ENCODE measurements at places on chromosomes 13 and 19. TPM values are rescaled to one million over a fixed set of nuclear protein-coding genes. Genes with fewer than 3 reads are reported as not detected.

DNA sequence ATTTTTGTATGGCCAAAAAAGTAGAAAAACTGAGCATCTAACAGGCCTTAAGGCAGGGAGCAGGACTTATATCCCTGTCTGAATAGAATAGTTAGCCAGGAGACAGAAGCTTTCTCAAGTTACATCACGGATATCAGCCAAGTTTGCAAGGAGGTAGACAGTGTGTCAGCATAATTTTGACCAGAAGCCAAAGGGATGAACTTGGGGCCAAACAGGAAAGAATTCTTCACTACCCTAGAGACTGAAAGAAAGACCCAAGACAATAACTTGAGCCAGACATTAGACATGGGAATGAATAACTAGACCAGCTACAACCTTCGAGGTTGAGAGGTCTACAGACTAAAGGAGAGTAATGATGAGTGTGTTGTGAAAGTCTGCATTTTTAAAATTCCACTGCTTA lies 48.1 kb upstream of the PCDH9 start:
- no peak overlapping the region for H3K27ac ChIP-seq
- no peak overlapping the region for H3K4me3 ChIP-seq
- H3K4me1 ChIP-seq = no peaks in the 10 kb centered on the region
- no peak for DNase-seq
- H3K36me3 ChIP-seq = no peaks in the 10 kb centered on the region
- no peaks in the 10 kb centered on the region for H3K27me3 ChIP-seq

TMIGD2 gene
- total RNA-seq = 4.8 TPM

DNA sequence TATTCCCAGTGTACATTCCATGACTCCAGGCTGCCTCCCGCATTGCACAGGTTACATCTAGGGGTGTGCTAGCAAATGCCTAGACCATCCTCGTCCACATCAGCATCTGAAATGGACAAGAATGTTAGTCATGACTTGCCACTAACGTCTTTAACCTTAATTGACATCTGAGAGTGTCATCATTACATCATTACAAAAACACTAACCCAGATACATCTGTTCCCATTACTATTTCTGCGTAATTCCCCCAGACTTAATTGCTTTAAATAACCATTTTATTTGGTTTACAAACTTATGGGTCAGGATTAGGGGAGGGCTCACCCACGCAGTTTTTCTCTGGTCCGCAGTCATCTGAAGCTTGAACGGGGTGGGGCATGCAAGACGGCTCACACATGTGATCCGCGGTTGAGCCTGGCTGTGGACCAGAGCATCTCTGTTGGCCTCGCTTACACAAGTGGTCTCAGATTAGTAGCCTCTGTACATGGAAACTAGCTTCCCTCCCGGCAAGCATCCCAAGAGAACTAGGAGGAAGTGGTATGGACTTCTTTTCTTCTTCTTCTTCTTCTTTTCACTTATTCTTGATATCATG lies 15.9 kb downstream of the KL start:
- H3K27ac ChIP-seq = no peak overlapping the region
- DNase-seq = no peak
- H3K4me1 ChIP-seq = no peaks in the 10 kb centered on the region
- H3K36me3 ChIP-seq = no peaks in the 10 kb centered on the region
- no peak overlapping the region for H3K4me3 ChIP-seq

DNA sequence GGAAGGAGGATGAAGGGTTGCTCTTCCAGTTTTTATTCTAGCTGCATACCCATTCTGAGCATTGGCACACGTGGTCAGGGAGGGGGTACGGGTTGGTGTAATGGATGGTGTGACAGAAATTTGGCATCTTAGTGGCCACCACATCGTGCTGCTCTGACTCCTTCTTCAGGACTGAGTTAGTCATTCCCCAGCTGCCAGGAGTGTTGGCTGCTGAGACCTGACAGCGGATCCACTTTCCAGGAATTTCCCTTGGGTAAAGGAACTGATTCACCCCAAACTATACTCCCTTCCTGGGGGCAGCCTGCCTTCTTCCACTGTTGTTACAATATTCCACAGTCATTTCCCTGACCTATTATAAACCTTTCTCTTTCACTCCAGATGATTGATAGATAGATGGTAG lies 595.5 kb upstream of the KLHL1 start:
- no peaks in the 10 kb centered on the region for H3K36me3 ChIP-seq
- no peak overlapping the region for H3K27ac ChIP-seq
- no peak for DNase-seq
- H3K27me3 ChIP-seq = no peaks in the 10 kb centered on the region

PLPPR2 gene
- total RNA-seq = 13.1 TPM

- H3K27ac ChIP-seq = no peak overlapping the region
- no peaks in the 10 kb centered on the region for H3K36me3 ChIP-seq
- DNase-seq = no peak
- no peaks in the 10 kb centered on the region for H3K4me1 ChIP-seq
Observed at GRCh38 chr13:79155883-79156282, 250.2 kb downstream of the RBM26 start.

DNA sequence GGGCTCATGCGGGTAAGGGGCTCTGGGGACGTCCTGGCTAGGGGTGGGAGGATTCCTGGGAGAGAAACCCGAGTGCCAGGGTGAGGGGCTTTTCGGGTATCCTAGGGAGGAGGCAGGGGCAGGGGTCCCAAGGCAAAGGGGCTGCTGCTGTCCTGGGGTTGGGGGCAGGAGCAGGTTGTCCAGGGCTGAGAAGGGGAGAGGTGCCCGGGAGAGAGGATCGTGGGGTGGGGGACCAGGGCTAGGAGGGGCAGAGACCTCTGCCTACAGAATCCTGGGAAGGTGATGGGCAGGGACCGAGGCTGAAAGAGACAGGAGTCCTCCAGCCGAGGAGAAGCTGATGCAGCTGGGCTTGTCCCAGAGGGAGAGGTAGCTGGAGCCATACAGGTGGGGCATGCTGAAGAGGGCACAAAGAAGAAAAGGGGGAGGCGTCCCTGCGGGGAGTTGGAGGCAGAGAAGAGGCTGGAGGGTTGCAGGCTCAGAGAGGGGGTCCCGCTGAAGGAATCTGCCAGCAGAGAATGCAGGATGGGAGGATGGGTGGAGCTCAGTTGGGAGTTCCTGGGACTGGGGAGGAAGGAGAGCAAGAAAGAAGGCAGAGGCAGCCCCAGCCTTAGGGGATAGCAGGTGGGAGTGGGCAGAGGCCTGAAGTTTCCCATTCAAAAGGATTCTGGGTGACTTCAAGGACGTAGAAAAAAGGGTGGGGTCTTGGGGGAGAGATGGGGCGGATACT lies 574 bp downstream of the CYP2S1 start:
- peaks cover 18% of the 10 kb centered on the region for H3K27me3 ChIP-seq
- peaks cover 4% of the 10 kb centered on the region for H3K4me1 ChIP-seq
- DNase-seq = no peak
- H3K4me3 ChIP-seq = peak overlapping the region; percentile 66

DNA sequence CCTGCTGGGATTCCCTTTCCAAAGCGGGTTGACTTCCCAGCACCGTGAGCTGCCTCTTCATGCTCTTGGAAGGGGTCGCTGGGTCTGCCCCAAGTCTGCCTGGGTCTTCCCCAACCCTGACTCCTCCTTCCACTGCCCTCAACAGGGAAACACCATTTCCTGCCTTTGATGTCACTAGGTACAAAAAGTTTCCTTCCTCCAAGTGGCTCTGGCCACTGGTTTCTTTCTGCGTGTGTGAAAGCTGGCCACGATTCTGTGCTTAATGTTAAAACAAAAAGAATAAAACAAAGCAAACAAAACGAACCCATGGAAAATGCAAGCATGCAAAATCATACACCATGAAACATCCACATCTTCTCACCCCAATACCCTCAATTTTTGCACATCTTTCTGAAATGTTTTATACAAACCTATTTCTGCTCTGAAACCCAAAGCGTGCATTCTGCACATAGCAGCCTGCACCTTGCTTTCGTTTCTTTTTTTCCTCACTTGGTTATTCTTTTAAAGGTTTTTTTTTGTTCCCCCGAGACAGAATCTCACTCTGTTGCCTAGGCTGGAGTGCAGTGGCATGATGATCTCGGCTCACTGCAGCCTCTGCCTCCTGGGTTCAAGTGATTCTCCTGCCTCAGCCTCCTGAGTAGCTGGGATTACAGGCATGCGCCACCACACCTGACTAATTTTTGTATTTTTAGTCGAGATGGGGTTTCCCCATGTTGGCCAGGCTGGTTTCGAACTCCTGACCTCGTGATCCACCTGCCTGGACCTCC lies 12.5 kb upstream of the TNFSF9 start:
- H3K4me3 ChIP-seq = no peak overlapping the region
- DNase-seq = no peak
- no peak overlapping the region for H3K27ac ChIP-seq

- no peaks in the 10 kb centered on the region for H3K36me3 ChIP-seq
- no peak overlapping the region for H3K4me3 ChIP-seq
- DNase-seq = no peak
- H3K27me3 ChIP-seq = no peaks in the 10 kb centered on the region
- no peak overlapping the region for H3K27ac ChIP-seq
Observed at GRCh38 chr13:113041896-113042295, 63.7 kb upstream of the F7 start.

PGLYRP1 gene
- not detected for total RNA-seq

SACS gene
- total RNA-seq = 5.8 TPM

POSTN gene
- 8.3 TPM for total RNA-seq

DNA sequence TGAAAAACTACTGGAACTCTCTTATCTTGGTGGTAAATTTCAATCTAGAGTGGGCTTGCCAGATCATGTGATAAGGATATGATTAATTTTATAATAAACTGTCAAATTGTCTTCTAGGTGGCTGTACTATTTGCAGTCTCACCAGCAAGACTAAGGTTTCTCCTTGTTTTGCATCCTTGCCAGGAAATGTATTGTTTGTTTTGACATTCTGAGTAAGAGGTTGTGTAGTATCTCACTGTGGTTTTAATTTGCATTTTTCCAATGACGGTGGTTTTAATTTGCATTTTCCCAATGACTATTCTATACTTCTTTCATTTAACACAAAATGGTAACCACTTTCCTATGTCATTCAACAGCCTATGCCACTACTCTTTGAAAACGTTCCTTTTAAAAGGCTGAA lies 2.0 kb downstream of the CAB39L start:
- no peaks in the 10 kb centered on the region for H3K36me3 ChIP-seq
- H3K4me1 ChIP-seq = peaks cover 28% of the 10 kb centered on the region
- no peak overlapping the region for H3K27ac ChIP-seq
- H3K27me3 ChIP-seq = no peaks in the 10 kb centered on the region

DNA sequence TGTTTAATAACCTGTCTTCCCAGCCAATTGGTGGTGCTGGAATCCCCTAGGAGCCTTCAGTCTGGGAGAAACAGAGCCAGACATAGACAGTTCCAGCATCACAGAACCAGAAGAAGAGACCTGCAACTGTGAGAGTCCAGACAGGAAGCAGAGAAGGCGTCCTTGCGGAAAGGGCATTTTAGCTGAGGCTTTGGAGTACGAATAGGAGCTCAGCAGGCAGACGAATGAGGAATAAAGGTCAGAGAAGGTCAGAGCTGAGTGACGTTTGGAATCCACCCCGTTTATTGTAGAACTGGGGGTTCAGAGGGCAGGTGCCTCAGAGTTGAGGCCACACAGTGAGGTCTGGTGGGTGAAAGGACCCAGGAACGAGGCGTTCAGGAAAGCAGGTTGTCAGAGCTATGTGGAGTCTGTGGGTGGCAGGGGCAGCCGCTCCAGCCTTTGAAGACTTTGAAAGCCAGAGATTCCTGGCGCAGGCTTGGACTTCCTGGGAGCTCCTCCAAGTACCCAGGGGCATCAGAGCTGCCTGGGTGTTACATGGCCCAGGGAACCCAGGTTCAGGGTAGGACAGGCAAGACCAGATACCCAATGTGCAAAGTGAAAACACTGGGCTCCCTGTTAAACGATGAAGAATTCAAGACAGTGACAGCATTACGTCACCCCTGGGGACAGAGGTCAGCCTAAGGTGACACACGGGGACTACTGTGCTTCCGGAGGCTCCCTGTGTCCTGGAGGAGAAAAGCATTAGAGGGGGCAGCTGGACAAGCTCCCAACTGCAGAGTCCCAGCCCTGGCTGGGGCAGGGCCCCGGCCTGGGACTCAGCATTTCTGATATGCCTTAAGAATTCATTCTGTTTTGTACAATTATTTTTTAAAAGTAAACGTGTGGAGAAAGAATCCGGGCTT lies 5.5 kb downstream of the ARRDC2 start:
- H3K27ac ChIP-seq = peak overlapping the region; percentile 34
- DNase-seq = no peak
- peaks cover 31% of the 10 kb centered on the region for H3K4me1 ChIP-seq
- no peak overlapping the region for H3K4me3 ChIP-seq

DNA sequence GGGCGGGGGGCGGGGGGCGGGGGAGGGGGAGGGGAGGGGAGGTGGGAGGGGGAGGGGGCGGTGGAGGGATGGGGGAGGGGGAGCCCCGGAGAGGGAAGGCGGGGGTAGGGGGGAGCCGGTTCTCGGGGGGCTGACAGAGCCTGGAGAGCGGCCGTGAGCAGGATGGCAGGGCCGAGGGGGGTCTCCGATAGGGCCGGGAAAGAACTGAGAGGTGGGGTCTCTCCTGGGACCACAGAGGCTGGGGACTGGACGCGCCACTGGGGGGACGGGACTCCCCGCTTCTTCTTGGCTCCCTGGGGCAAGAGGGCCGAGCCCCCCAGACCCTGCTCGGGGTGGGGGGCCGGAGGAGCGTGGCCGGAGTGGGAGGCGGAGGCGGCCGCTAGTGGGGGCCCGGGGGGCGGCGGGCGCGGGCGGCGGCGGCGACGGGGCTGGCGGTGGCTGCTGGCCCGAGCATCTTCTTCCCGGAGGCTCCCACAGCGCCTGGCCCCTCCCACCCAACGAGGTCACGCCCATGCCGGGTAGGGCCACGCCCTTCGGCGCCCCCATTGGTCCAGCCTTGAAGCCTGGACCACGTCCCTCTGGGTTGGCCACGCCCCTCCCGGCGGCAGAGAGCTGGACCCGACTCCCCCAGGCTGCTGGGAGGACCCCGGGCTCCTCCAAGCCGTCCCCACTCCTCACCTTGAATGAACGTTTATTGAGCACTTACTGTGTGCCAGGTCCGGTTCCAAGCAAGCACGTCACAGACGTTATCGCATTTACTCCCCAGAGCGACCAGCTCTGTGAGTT lies at the start of gene NOVA2:
Gene NOVA2 (minus strand): TSS at position 313 of the 786 bp plus-strand sequence. CDS start 514 bp downstream, outside the sequence.
- peak within 1 kb of the TSS; percentile 31 for H3K4me3 ChIP-seq
- peak; percentile 27 for DNase-seq
- H3K36me3 ChIP-seq = no peaks in the 10 kb centered on the region
- H3K27me3 ChIP-seq = peaks cover 72% of the 10 kb centered on the region

TGFBR3L gene
- not detected for total RNA-seq

ZNF283 gene
- 168 TPM for total RNA-seq

DNA sequence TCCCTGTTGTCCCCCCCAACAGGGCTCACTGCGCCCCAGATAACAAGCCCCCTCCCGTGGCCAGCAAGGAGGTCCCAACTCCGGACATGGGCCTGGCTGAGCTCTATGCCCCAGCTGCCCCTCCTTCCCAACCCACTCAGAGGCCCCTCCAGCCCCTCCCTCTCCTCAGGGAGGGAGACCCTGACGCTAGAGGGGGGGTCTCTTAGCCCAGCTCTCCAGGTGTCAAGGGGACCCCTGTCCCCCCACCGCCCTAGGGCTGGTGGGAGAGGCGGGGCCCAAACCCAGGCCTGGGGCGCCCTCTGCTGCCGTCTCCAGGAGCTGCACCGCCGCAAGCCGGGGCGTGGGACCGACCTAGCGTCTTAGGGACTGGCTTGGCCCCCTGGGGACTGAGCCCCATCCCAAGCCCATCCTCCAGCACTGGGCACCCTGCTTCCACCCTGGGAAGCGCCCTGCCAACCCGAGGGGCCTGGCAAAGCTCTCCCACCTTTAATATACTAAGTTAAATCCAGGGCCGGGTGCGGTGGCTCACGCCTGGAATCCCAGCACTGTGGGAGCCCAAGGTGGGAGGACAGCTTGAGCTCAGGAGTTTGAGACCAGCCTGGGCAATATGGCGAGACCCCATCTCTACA lies 1.4 kb downstream of the GRIN3B start:
- peaks cover 68% of the 10 kb centered on the region for H3K27me3 ChIP-seq
- H3K4me3 ChIP-seq = no peak overlapping the region
- peaks cover 15% of the 10 kb centered on the region for H3K4me1 ChIP-seq
- H3K27ac ChIP-seq = no peak overlapping the region
- peak; percentile 65 for DNase-seq
- H3K36me3 ChIP-seq = no peaks in the 10 kb centered on the region
